ENCODE measurements at places on chromosomes 2 and 18.
A peak's percentile ranks its signal among the peaks of the same experiment; 100 is the strongest.

DNA sequence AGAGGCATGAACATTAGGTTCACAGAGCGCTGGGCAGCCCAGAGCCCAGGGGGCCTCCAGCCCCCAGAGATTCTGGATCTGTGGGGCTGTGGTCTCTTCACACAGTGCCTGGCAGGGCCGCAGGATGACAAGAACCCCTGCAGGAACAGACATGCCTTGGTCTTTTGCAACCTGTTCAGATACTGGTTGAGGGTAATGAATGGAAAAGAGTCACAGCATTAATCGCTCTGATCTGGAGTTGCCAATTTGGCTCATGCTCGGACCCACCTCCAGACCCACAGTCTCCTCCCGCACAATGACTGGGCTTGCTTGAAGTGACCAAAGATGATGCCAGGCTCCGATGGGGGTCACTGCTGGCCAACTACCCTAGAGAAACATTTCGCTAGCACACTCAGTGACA is 229.4 kb upstream of the SMAD2 start:
- no peak for DNase-seq

DNA sequence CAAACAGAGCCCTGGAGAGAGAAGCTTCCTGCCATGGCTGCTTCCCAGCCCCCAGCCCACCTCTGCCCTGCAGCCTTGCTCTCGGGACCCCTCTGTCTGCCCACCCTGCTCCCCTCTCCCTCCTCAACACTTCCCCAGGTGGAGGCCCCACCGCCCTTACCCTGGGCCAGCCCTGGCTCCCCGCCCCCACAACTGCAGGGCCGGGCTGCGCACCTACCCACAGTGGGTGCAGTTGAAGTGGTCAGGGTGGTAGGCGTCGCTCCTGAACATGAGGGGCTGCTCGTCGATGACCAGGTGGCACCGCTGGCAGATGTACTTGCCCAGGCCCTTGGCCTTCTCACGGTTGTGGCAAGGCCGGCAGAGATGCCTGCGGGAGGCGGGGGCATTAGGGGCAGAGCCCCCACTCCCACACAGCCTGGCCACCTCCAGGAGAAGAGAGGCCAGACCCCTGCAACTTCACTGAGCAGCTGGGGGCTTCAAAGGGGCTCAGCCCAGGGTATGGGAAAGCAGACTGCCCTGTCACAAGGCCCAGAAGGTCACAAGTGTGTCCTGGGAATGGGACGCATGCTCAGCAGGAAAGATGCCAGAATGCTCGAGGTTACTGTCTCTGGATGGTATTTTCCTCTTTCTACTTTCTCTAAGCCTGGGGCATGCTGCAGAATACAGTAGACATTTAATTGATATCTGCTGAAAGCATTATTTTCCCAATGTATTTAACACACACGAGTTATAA is 3.1 kb upstream of the GPR17 start:
- DNase-seq, result no peak

- DNase-seq, result no peak
These were observed at the start of gene GPR75 for GRCh38 chr2:53859206-53860181. GPR75 (minus strand) TSS chr2:53859967; CDS start chr2:53854756, 5,211 bp downstream.

DNA sequence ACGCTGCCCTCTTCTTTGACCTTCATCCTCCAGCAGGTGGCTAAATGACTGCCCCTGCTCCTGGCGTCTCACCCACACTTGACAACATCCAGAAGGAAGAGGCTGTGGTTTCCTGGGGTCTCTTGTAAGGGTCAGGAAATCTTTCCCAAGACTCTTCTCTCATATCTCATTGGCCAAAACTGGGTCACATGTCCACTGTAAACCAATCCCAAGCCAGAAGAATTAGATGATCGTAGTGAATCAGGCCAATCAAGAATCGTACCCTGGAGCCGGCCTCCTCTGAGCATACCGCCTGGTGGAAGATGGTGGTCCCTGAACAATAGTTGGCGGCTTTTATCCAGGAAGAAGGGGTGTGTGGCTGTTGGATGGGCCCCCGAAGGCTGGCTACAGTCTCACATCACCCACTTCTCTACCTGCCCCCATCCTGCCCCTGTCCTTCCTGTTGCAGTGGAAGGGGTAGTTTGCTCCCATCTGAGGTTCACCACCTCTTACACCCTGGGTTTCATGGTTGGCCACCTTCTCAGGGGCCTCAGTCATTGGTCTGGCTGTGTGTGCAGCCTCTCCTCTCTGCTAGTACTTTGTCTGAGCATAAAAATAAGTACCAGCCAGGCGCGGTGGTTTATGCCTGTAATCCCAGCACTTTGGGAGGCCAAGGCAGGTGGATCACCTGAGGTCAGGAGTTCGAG is 3.8 kb downstream of the SAG start:
- no peak for DNase-seq

DNA sequence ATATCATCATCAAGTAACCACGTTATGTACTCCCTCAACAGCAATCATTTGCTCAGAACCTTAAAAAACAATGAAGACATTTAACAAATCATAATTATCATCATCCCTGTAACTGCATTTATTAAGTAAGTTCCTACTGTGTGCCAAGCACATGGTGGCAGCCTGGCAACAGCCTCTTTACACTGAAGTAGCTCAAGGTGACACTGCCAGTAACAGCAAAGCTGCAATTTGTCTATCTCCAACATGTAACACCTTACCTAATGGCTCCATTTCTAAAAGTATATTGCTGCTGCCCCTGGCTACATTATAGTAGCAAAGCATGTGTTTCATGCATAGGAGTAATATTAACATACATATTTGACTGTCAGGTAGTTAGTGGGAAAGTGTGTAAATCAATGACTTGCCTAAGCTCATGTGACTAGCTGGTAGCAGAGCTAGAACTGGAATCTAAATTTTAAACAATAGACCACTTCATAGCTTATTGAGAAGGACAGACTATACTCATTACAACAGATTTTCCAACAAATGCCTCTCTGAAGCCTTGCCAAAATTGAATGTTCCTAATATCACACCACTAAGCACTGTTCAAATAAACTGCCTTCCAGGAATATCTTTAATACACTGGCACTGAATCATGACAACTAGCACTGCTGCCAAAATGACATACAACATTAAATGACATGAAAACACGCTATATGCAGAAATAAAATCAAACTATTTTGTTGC is 86.7 kb downstream of the L3MBTL4 start:
- DNase-seq, result no peak

DNA sequence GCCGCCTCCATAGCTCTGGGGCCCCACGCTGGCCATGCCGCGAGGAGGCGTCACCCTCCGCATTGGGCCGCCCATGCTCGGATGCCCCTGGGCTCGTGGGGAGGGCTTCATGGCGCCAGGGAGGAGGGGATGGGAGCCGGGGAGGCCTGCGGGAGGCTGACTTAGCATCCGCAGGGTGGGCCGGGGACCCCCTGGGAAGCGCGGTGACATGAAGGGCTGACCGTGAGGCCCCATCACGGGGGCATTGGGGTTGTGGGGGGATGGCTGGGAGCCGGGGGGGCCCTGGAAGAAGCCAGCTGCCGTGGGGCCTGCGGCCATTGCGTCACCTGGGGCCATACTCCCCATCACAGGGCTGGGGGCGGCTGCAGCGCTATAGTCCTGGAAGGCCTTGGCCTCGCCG is 26.0 kb upstream of the ANKRD62 start:
- DNase-seq, result no peak

- no peak for DNase-seq
These were observed 92.0 kb upstream of the SNTG2 start for GRCh38 chr2:858646-859045.

GRCh38 chr2:96665083-96665569 is 22.6 kb downstream of the FER1L5 start:
- no peak for DNase-seq

DNA sequence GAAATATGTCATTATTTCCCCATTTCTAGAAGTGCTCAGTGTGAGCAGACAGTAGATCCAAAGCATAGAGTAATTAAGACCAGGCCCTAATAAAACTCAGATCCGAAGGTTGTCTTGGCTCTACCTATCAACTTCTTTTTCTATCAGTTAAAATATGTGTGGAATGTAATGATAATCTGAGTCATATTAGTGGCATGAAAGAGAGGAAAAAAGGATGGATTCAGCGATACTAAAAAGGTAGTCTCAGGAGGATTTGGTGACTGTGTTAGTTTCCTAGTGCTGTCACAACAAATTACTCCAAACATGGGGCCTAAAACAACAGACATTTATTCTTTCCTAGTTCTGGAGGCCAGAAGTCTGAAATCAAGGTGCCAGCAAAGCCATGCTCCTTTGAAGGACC is 103.7 kb upstream of the NABP1 start:
- DNase-seq, result no peak

- DNase-seq, result no peak
These were observed 8.2 kb upstream of the APOB start for GRCh38 chr2:21052044-21052443.

- no peak for DNase-seq
These were observed 57.1 kb downstream of the PDK1 start for GRCh38 chr2:172613040-172613439.

- no peak for DNase-seq
These were observed 70.3 kb downstream of the CERKL start for GRCh38 chr2:181586569-181587081.

- DNase-seq, result no peak
These were observed 114.4 kb downstream of the NCK2 start for GRCh38 chr2:105858868-105859693.

GRCh38 chr2:191114403-191114886 is 36.3 kb downstream of the STAT4 start:
- DNase-seq, result no peak

DNA sequence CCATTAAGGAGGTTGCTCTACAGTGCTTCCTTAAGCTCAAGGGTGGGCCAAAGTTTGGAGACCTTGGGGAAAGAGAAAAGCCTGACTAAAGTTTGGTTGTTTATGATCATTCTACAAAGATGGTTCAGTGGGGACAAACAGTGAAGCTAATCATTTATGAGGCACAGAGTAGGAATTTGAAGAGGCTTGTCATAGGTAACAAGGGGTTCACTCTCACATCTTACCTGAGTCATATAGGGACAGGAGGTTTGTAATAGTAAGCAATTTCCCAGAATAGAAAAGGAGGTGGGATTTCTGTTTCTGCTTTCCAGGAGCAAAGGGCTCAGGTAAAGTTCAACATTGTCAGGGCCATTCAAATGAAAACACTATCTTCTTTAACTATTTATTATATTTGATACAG is 787.9 kb downstream of the CPS1 start:
- no peak for DNase-seq

DNA sequence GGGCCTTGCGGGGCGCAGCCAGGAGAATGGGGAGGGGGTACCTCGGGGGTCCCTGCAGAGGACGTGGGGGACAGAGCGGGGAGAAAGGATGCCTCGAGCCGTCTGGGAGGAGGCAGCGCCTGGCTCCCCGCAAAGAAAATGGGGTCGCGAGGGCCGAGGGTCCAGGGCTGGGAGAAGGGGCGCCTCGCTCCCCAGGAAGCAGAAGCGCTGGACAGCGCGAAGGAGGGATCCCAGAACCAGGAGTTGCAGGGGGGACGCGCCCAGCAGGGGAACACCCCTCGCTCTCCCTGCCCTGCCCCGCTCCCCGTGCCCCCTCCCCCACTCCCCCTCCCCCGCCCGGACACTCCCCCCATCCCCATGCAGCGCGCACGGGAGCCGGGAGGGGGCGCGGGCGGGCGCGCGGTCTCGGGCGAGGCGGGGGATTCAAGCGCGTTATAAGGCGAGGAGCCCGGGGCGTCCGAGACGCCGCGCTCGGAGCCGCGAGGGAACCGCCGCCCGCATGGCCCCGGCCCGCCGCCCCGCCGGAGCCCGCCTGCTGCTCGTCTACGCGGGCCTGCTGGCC is at the start of gene ERFE:
Gene ERFE, plus strand, starts transcription at position 462 of the 562 bp plus-strand sequence. Its CDS starts 38 bp downstream, at position 500.
- DNase-seq, result peak; percentile 18

GRCh38 chr2:234919711-234920110 is 32.1 kb upstream of the SH3BP4 start:
- no peak for DNase-seq

GRCh38 chr2:3280683-3281520 is 96.7 kb downstream of the EIPR1 start:
- DNase-seq, result no peak

DNA sequence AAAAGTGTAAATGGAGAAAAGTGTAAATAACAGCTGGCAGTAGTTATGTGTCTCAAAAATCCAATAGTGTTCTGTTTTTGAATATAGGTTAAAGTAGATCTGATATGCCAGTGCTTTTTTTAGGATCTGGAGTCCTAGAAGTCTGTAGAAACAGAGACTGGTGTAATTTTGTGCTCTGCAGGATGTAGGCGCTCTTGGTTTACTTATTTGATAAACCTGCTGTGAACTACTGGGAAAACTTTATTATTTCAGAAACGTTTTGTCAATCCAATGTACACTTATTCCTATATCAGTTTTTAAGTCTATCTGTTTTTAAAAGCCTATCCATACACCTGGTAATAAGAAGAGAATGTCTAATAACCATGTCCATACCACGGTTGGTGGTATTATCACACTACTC is 530.8 kb upstream of the ZNF804A start:
- DNase-seq, result no peak

DNA sequence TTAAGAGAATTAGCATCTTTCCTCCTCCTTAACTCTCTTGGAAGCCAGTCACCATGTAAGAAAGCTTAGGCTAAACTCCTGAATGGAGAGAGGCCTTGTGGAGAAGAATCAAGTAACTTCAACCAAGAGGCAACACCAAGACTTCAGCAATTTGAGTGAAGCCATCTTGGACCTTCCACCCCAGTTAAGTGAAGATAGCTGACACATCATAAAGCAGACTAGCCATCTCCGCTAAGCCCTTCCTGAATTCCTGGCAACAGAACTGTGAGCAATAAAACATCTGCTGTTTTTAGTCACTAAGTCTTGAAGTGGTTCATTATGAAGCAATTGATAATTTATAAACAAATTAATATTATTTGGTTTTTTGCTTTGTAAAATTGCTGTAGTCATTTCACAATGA is 1.5 kb upstream of the ZNF397 start:
- DNase-seq, result no peak
